Stimulated activated CD8-positive, alpha-beta memory T cell treated with anti-CD3 and anti-CD28 coated beads, Interleukin-2, amount 100 ng/mL, for 48 hours (primary cell): ENCODE measurements at places on chromosomes 12 and 14.

DNA sequence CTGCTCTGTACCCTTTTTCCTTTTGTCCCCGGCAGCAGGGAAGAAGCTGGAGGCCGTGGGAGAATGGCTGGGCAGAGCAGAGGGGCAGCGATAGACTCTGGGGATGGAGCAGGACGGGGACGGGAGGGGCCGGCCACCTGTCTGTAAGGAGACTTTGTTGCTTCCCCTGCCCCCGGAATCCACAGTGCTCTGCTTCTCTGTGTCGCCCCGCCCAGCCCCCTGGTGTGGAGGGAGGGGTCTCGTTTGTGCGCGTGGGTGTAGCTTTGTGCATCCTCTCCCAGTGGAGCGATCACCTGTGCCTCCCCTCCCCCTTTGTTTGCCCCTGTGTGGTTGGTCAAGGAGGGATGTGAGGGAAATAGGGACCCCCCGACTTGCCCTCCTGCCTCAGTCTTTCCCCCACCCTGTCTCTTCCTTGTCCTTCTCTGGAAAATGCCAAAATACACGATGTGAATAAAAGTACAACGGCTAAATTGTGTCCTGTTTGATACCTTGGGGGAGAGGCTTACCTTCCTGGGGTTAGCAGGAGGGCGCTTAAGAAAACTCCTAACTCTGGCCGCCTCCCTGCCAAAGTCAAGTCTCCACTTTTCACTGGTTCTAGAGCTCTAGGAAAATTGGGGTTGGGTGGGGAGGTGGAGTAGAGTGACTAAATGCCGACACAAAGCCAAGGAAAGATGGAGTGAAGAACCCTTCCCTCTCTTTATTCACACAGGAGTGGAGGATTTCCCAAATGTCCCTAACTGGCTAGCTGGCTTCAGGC is 990 bp upstream of the TPI1 start:
- no peak for DNase-seq

GRCh38 chr14:63777024-63777423 is 49.2 kb upstream of the SGPP1 start:
- DNase-seq, result no peak

- no peak for DNase-seq
These were observed 8.0 kb downstream of the AQP6 start for GRCh38 chr12:49980501-49981349.

DNA sequence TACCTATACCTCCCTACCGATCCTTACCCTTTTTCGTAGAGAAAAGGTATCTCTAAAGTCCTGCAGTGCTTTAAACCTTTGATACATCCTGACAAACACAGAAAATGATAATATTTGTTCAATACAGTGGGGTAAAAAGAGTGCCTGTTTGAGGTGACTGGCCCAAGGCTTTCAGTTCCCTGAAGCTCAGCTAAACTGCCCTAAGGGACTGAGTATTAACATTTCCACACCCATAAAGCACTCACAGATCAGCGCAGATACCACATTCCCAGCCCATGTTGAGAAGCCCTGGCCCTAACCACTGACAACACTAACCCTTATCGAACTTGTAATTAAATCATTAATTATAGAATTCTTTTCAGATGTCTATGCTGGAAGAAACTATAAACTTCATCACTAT is 108.7 kb downstream of the DIP2B start:
- no peak for DNase-seq

DNA sequence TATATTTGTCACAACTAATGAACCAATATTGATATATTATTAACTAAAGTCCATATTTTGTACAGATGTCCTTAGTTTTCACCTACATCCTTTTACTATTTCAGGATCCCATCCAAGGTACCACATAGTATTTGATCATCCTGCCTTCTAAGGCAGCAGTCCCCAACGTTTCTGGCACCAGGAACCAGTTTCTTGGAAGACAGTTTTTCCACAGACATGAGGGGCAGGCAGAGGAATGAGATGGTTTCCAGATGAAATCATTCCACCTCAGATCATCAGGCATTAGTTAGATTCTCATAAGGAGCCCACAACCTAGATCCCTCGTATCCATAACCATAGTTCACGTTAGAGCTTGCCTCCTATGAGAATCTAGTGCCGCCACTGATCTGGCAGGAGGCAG is 82.8 kb upstream of the BCL2L14 start:
- no peak for DNase-seq

GRCh38 chr14:68137704-68138619 is 318.4 kb downstream of the RAD51B start:
- DNase-seq, result no peak

- no peak for DNase-seq
These were observed 13.4 kb downstream of the ISM2 start for GRCh38 chr14:77485256-77485655.

GRCh38 chr14:49492151-49492550 is 94.0 kb downstream of the RPS29 start:
- DNase-seq, result no peak

DNA sequence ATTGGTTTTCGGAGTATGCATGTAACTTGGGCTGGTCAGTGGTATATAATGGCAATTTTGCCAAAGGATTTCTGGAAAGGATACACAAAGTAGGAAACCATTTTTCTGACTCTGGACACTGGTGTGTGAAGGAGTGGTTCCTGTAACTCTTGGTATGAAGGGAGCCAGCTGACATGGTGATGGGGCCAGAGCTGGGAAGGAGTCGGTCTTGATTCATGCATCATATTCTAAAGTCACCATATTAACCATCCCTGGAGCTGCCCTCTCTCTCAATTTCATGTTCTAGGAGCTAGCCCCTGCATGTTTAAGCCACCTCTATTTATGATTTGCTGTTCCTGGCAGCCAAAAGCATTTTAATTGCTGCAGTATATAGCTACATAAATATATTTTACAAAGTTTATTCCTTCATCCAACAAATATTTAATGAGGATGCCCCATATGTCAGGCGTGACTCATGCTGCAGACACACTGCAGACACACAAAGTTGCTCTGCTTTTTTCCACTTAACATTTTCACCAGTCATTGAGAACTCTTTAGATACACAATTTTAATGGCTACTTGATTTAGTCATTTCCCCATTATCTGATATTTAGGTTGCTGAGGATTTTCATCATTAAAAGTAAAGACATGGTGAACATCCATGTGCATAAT is 78.7 kb upstream of the PSMC1 start:
- DNase-seq, result no peak

DNA sequence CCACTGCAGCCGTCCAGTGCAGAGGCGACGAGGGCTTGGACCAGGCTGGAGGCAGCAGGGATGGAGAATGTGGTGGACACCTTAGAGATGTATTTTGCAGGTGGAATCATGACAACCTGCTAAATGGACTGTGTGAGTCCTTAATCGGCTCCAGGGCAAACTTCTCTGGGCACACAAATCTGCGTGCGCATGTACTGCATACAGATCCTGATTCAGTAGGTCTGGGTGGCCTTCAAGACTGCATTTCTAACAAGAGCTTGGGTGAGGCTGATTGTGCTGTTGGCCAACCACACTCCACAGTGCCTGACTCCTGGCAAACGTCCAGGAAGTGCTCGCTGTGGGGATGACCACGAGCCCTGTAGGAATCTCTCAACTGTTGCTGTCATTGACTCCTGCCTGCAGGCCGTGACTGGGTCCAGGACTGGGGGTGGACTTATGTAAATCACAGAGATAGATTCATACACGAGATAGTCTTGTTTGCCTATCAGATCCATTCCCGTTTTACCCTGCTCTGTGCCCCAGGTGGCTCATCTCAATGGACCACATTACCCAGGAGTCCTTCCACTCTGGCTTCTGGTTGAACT is 27.2 kb downstream of the JDP2 start:
- DNase-seq, result no peak

DNA sequence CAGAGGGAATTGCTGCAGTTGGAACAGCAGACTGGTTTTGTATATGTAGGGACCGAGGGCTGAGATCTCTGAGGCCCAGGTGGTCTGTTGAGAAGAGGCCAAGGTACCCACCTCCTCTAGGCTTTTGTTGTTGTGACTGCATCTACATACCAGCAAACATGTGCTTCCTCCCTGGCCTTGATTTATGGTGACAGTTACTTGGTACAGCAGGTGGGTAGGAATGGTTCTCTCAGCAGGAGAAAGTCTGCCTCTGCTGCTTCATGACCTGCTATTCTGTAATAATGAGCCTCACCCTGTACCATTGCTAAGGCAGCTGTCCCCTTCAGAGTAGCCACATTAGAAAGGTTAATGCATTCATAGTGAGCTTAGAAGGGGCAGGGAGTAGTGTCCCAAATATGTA is 196.7 kb upstream of the PELI2 start:
- DNase-seq, result no peak

GRCh38 chr12:31026202-31026601 is 47.5 kb upstream of the DDX11 start:
- no peak for DNase-seq

- peak; percentile 87 for DNase-seq
These were observed at the start of gene ZBTB25 for GRCh38 chr14:64503434-64504309. Gene ZBTB25 (minus strand): TSS chr14:64503838. CDS start chr14:64490533, 13,305 bp downstream.

GRCh38 chr14:52071675-52072074 is 2.8 kb upstream of the NID2 start:
- DNase-seq, result no peak

GRCh38 chr12:1835211-1836131 is 15.1 kb downstream of the LRTM2 start:
- DNase-seq, result no peak

DNA sequence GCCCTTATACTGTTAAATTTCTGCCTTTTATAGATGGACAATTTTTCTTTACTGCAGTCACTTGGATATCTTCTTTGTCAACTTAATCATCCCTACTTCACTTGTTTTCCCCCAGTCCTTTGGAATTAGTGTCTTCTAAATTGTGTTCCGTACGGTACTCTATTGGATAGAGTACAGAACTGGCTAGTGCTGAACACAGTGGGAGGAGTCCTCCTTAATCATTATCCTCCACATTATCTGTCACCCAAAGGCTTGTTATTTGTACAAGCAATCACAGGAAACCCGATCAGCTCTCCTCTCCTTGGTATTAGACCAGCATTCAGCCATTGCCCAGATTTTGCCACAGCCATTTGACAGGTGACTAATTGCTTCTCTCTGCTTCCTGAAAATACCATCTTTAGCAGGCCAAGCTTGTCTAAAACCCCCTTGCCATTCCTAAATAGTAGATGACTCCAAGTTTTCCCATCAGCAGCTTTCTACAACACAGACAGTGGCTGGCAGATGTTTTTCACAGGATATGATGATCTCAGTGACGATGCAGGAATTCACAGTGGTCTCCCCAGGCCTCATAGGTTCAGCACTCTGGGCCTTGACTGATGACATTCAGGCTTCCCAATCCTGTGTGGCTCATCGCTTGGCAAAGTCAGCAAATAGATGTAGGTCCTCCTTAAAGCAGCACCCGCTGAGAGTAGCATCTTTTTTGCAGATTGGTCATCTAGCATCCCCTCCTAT is 216.0 kb upstream of the RGS6 start:
- no peak for DNase-seq

DNA sequence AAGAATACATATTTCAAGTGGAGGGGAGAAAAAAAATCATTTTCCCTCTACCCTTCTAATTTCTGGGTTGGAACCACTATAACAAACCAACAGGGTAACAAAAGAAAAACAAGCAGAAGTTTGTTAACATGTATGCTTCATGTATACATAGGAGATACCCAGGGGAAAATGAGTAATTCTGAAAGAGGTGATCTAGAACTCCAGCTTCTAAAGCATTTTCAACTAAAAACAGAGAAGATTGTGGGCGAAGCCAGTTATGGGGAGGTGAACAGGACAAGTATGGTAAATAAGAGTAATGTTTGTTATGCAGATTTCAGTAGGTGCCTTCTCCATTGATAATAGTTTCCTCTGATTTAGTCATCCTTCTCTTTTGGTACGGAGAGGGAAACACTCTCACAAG is 16.7 kb downstream of the FNTB start:
- no peak for DNase-seq

- DNase-seq, result no peak
These were observed 9.7 kb upstream of the RIN3 start for GRCh38 chr14:92503756-92504491.

GRCh38 chr12:3002646-3003045 is 43.4 kb downstream of the TEAD4 start:
- DNase-seq, result no peak

DNA sequence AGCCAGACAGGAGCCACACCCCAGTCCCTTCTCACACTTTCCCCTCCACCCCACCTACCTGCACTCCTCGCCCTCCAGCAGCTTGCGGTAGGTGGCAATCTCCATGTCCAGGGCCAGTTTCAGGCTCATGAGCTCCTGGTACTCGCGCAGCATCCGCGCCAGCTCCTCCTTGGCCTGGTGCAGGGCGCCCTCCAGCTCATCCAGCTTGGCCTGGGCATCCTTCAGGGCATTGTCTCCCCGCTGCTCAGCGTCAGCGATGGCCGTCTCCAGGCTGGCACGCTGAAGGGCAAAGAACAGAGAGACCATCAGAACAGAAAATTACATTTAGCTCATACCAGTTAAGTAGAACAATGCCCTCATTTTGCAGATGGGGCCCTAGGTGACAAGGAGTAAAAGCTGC is 5.5 kb downstream of the KRT74 start:
- DNase-seq, result no peak

DNA sequence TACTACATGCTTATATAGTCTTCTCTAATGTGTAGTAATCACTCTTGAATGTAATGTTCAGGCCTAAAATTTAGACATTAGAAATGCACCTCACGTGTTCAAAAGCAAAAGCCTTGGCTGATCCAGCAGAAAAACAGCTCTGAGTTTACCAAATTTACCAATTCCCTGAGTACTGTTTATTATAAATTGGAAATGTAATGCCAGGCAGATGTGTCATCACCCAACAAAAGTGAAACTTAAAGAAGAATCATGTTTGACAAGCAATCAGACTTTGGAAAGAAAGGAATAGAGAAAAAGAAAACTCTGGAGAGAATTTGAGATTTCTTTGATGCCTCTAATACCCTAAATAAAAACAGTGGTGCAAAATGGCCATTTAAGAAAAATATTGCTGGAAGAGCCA is 26.5 kb upstream of the STRAP start:
- no peak for DNase-seq

DNA sequence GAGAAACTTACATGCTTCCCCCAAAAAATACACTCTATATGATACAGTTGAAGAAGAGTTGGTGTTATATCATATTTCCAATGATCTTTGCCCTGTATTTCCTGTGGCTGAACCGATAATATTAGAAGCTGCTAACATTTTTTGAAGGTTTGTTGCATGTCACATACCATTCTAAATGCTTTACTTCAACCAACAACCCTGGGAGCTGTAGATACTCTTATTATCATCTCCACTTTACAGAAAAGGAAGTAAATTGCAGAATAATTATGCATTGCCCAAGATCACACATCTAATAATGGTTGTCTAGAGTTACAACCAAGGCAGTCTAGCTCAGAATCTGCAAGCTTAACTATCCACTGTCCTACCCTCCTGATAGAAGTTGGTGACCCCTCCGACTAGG is 182.8 kb downstream of the NUAK1 start:
- DNase-seq, result no peak

- no peak for DNase-seq
These were observed 11.2 kb downstream of the KRT72 start for GRCh38 chr12:52590021-52590420.

GRCh38 chr12:121145221-121145620 is 12.5 kb downstream of the P2RX7 start:
- no peak for DNase-seq

- no peak for DNase-seq
These were observed 7.8 kb upstream of the CAMKK2 start for GRCh38 chr12:121304306-121304705.
